Urinary bladder (tissue), 4 donors: ENCODE measurements at places on chromosomes 2 and 18. TPM values are rescaled to one million over a fixed set of nuclear protein-coding genes. Genes with fewer than 3 reads are reported as not detected.

NAT8 gene
- total RNA-seq: not detected

NFU1 gene
- total RNA-seq: 44.2 TPM

UNC80 gene
- total RNA-seq: 2.6 TPM

LYPD6B gene
- 15.2 TPM for total RNA-seq

LYPD1 gene
- total RNA-seq: 0.79 TPM

HOXD3 gene
- total RNA-seq: 5.2 TPM

STK17B gene
- 37.3 TPM for total RNA-seq

SERPINB10 gene
- total RNA-seq: 0.21 TPM

IL36B gene
- total RNA-seq: not detected

SLC5A7 gene
- 6.3 TPM for total RNA-seq

INHBB gene
- 0.74 TPM for total RNA-seq

TUBA3E gene
- total RNA-seq: not detected

RTP5 gene
- total RNA-seq: not detected

UCN gene
- 1.1 TPM for total RNA-seq

FARP2 gene
- 51.7 TPM for total RNA-seq

HAAO gene
- 10.6 TPM for total RNA-seq

ACADL gene
- total RNA-seq: 4.9 TPM

RAB12 gene
- 81.8 TPM for total RNA-seq

TUBA4B gene
- not detected for total RNA-seq

ARHGEF4 gene
- total RNA-seq: 7.0 TPM

PDE6D gene
- 27.0 TPM for total RNA-seq

TXNDC2 gene
- not detected for total RNA-seq

CNDP1 gene
- total RNA-seq: 0.16 TPM

ALK gene
- 1.0 TPM for total RNA-seq

PID1 gene
- total RNA-seq: 63.9 TPM

SAG gene
- total RNA-seq: not detected

SULT1C4 gene
- total RNA-seq: 31.9 TPM

GPR17 gene
- 0.11 TPM for total RNA-seq

UXS1 gene
- 47.2 TPM for total RNA-seq

MTLN gene
- total RNA-seq: 26.6 TPM

TANC1 gene
- total RNA-seq: 47.5 TPM
